AML-193 (cell line): ENCODE measurements at places on chromosomes 6 and 20.

- DNase-seq, result no peak
These were observed 16.5 kb upstream of the CNKSR3 start for GRCh38 chr6:154526996-154527395.

- DNase-seq, result no peak
These were observed 579.1 kb downstream of the DOK5 start for GRCh38 chr20:55054453-55054852.

DNA sequence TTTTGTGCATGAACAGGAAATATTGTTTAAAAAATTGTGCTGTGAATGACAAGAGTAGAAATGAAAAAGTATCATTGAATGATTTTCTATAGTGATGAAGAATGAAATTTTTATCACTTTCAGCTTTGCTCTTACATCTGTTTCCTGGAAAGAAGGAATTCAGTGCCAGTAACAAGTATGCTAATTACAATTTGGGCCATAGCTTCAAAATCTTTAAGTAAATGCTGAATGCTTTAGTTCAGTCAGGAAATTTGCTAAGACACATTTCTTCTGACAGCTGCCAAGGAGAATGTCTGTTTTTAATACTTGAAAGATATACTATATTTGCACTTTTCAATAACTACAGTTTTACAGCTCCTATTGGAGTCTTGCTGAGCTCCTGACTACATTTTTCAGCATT is 203.7 kb upstream of the RSPO3 start:
- no peak for DNase-seq

GRCh38 chr6:147395158-147395557 is 113.3 kb upstream of the SAMD5 start:
- no peak for DNase-seq

- no peak for DNase-seq
These were observed 168.3 kb upstream of the SPACA1 start for GRCh38 chr6:87879132-87879861.

GRCh38 chr6:71446057-71446456 is 157.4 kb downstream of the OGFRL1 start:
- DNase-seq, result no peak

GRCh38 chr6:79735183-79735582 is 104.1 kb downstream of the SH3BGRL2 start:
- no peak for DNase-seq
